Fibroblast of skin of back (primary cell): ENCODE measurements at places on chromosomes 5 and 9.

DNA sequence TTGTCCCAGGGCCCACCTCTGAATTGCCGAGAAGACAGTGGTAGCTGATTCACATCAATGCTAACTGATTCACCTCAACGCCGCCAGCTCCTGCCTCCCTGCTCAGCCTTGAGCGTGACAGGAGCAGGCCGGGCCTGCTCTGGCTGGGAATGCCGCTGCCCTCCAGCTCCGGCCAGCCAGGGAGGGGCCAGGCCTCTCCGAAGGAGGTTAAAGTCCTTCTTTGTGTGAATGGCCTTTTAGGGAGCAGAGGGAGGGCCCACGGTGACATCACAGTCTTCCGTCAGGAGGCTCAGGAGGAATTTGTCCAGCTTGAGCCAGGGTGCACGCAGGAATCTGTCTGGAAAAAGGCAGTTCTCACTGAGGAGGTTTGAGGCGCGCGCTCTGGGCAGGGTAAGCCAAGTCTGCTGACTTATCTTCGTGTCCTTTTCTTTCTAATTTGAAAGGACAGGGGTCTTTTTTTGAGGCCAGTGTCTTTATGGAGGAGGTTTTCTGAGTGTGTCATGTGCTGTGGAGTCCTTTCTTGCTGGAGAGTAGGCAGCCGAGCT is 82.7 kb downstream of the C9orf152 start:
- DNase-seq: peak; percentile 87

DNA sequence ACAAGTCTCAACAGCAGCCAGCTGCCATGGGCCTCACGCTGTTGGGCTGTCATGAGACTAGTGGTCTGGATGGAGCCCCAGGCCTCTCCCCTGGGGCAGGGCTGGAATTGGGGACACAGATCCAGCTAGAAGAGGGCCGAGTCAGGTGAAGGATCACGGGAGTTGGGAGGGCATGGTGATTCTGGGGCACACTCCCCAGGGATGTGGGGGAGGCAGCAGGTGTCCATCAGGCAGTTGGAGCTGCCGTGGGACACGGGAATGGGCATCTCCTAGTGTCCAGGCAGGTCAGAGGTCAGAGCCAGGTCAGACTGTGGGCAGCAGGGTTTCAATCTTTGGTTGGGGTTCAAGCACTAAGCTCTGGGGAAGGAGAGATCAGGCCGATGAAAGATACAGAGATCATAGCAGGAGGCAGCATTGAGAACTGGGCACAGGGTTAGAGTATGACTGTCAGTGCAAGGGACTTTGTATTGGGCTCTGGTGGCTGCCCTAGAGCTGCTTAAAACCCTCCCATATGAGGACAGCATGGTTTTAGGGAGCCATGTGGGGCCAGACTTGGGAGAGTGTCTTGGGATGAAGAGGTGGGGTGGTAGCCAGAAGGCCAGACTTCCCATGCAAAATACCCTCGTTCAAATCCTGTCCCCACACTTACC is 59.2 kb downstream of the ARHGEF37 start:
- no peak for DNase-seq

DNA sequence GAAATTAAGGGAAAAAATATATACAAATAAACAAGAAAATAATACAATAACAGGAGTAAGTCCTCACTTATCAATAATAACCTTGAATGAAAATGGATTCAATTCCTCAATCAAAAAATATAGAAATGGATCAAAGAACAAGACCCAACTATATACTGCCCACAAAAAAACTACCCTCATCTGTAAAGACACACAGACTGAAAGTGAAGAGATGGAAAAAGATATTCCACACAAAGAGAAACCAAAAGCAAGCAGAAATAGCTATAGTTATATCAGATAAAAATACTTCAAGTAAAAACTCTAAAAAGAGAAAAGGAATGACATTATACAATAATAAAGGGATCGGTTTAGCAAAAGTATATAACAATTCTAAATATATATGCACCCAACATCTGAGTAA is 66.5 kb downstream of the KIAA0825 start:
- no peak for DNase-seq

GRCh38 chr5:73183000-73183399 is 10.0 kb downstream of the TMEM174 start:
- no peak for DNase-seq

- no peak for DNase-seq
These were observed 45.5 kb upstream of the TNFSF15 start for GRCh38 chr9:114851306-114851705.

- DNase-seq: no peak
These were observed 545.3 kb upstream of the PTPRD start for GRCh38 chr9:11158063-11158462.

GRCh38 chr5:87541033-87541432 is 128.3 kb upstream of the CCNH start:
- peak; percentile 20 for DNase-seq

DNA sequence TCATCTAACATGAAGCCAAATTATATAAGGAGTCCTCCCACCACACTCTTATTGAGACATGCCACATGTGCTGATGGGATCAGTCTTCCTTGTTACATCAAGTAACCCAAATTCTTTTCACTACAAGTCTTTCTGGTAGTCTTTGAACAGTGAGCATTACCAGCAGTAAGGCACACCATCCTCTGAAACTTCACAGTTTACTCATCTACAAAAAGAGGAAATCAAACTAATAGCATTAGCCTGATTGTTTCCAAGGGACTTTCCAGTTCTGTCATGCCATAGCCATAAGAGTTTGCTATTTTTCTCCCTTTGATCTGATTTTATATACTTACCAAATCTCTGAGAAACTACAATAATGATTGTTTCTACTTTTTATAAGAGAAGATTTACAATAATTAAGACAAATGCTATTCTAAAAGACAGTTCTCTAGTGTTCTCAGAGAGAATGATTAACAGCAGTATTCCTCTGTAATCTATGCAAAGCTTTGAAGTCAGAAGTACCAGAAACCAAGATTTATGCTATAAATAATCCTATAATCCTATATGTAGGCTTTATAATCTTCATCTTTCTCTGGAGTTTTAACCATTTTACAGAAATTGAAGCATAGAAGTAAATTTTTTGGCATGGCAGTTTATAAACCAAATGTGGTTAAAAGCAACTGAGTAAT is 166.2 kb upstream of the ACO1 start:
- no peak for DNase-seq

- no peak for DNase-seq
These were observed 24.1 kb upstream of the GABBR2 start for GRCh38 chr9:98732801-98733200.

- DNase-seq: no peak
These were observed 60.9 kb upstream of the GLRX start for GRCh38 chr5:95883185-95884016.

DNA sequence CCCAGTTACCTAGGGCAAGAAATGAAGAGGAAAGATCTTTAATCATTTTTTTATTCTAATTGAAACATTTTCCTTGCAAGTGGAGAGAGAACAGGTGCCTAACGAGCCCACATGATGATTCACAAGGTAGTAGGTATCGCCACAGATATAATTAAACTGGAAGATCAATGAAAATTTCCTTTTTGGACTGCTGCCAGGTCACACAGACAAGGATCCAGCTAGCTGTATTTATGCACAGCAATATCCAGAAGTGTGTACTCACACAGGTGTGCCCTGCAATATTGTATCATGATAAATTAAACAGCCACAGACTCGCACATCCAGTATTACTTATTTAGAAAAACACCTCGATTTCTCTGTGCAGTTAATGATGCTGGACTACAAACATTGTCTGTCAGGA is 294.0 kb upstream of the SMARCA2 start:
- DNase-seq: no peak

DNA sequence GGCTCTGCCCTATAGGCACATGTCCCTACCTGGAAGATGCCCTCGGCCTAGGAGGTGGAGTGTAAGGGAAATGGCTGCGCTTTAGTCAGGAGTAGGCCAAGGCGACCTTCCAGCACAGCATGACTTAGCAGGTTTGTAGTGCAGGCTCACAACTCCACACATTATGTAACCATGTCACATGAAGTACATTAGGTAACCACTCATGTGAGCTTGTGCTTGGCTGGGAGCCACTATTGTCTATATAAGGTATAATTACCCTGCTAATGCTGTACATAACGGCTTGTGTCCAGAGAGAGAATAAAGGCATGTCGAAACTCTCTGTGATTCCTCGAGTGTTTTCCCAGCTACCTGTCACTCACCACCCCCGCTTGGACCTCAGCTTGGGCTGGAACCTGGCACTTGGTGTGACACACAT is 74.9 kb downstream of the CAMK4 start:
- DNase-seq: no peak

DNA sequence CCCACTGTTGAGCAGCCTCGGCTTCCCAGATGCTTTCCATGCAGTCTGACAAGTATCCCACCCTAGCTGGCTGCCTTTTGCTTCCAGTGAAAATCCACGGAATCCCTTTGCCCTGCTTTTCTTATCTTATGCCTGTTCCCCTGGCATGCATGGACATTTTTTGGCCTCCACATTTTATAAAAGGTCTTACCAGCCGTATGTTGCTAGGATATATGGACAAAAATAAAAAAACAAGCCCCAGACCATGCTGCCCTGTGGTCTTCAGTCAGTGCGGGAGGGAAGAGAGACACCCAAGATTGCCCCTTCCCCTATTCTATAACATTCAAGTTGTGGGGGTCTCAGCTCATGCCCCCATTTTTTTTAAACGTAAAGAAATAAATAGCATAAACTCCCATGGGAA is 129.6 kb downstream of the COL23A1 start:
- DNase-seq: no peak

DNA sequence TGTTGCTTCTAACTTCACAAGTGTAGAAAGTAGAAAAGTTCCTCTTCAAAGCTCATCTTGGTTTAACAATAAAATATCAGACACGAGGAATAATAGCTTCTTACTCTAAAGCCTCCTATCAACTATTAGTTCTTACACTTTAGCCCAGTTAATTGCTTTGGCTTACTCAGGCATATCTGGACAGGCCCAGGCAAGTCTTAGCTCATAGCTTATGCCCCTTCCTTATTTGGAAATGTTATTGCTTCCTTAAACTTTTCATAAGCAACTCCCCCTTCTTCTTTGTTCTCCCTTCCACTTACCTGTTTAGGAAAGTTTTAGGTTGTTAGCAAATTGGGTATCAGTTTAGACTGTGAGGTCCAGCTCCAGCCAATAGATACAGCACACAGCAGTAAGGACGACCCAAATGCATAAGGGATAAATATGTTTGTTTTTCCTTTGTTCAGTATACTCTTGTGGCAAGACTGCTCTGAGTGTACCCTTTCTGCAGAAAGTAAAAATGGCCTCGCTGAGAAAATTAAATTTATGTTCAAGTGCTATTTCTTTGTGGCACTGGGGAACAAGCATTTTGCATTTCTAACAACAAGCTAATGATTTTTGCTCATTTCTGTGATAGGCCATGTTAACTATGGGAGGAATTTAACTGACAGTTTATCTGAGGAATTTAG is 162.1 kb downstream of the SMC2 start:
- no peak for DNase-seq

DNA sequence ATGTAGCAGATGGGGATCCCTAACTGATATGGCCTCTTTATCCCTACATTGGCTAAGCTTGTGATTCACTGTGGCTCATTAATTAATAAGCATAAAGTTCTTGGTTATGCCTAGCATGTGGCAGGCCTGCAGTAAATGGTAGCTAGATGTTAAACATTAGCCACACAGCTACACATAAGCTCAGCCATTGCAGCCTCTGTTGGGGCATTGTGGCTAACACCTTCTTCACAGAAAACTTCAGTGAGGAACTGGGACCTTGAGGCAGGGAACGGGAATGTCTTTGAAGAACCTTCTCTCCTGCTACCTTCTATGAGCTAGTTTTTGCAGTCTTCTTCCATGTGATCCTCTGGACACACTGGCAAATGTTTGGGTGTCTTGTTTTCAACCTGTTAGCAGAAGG is 338.2 kb downstream of the NTRK2 start:
- no peak for DNase-seq

- no peak for DNase-seq
These were observed 80.3 kb downstream of the CDH6 start for GRCh38 chr5:31273631-31274378.

DNA sequence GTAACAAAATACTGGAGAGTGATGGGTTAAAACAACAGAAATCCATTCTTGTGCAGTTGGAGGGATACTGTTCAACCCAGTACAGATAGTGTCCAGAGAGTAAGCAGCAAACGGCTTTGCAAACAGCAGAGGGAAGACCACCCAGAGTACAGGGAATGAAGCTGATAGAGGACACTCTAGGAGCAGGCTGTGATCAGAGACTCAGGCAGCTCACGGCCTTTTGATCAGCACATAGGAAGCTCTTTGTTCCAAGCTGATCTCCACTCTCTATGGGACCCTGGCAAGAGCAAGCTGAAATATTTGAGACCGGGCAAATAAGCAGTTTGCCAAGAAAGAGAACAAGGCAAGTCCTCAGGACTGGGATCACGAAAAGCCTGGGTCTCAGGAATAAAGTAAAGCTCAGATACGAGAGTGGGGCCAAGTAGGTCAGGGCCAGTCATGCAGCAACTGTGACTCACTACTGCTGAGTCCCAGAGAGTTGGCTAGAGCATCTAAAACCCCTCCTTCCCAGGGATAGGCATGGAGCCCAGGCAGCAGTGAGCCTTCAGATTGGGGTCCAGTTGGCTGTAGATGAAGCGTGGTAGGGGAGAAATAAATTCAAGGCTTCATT is 52.4 kb downstream of the MELK start:
- peak; percentile 62 for DNase-seq

DNA sequence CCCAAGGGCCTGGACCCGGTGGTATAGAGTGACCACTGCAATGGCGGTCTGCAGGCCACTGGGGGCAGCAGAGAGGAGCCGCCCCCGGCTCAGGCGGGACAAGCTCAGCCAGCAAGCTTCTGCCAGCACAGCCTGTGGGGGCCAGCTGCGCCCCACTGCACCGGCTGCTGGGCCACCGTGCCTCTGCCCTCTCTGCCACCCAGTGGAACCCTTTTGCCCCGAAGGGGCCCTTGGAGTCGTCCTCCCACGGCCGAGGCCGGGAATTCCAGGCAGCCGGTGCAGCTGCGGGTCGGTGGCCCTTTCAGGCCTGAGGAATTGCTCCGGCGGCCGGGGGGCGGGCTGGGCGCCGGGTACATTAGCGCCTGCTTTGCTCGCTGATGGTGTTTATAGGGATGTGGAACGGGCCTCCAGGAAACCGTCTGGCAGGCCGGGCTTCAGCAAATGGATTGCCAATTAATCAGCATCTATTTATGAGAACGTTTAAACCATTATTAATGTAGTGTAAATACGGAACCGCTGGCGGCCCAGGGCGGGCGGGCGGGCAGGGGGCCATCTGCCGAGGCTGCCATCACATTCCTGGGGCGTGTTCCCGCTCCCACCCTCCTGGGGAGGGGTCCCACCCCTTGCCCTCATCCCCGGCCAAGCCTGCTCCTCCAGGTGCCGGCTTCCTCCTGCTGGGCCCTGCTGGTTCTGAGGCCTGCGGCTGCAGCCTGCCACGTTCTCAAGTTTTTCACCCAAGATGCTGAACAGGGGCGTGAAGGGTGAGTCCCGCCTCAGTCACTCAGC is 127.4 kb downstream of the BARX1 start:
- DNase-seq: peak; percentile 38
